ENCODE measurements at places on chromosomes 6 and 20.
A peak's percentile ranks its signal among the peaks of the same experiment; 100 is the strongest.

DNA sequence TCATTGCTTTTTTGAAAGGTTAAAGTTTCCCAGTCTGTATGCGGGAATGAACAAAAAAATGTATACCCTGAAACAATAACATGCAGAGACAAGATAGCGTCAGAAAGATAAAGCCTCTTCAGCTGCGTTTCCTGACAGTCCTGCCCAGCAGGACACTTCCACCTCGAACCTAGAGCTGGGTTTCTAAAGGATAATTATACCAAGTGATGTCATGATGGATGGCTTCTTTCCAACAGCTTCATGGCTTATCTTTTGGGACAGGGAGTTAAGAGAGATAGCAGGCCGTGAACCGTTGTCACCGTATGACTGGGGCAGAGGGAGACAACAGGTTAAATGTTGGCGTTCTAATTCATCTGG is 267.6 kb upstream of the SGK1 start:
- peak; percentile 4 for DNase-seq

GRCh38 chr20:46900086-46900485 is 5.4 kb downstream of the EYA2 start:
- no peak for DNase-seq

- DNase-seq, result no peak
Observed at GRCh38 chr6:167840526-167841179, 13.9 kb downstream of the AFDN start.

DNA sequence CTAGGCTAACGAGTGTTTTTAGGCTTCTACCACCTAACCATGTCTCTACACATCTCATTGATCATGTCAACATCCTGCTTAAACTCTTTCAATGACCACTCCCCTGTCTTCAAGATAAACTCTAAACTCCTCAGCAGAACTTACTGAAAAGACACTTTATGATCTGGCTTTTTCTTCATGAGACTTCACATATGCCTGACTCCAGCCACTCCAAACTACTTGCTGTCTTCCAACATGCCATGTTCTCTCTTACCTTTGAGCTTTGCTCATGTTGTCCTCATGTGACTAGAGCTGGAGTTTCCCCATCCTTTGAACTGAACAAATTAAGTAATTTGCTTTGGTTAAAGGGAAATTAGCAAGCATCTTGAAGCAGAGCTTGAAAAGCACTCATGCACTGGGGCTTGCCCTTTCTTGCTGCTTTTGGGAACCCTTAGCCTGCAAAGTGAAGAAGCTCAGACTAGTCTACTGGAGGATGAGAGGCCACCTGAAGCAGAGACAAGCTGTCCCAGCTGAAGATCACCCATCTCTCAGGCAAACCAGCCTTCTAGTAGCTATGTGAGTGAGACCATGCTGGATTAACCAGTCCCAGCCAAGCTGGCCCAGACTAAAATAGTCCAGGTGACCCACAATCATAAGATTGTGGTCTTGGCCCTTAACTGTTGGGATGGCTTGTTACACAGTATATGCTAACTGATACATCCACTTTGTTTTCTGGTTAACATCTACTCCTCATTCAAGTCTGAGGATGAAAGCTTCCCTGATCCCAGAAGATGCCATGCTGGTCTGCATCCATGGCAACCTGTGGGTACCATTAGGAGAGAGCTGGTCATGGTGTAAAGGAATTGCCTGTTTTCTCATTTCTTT is 235.8 kb downstream of the GMPR start:
- no peak for DNase-seq

DNA sequence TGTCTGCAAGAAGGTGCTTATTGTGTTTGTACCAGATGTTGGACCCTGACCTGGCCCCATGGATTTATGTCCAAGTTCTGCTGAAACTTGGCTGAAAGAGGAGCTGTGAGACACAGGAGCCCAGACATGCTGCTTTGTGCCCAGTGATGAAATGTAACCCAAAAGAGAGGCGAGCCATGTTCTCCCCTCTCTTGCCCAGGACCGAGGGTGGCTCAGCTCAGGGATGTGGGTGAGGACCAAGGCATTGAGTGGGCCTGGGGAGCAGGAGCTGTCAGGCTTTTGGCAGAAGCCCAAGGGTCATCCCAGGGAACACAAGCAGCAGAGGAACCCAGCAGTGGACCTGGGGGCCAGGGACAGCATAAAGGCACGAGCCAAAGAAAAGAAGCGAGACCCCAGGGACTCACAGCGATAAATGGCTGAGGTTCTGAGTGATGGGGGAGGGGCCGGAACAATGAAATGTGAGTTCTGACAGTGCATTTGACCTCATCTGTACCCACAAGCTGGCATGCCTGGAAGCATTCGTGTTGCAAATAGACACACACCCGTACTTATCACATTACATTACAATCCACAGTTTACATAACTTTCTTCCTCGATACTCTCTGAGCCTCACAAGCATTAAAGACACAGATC is 363.4 kb upstream of the JARID2 start:
- DNase-seq, result no peak

GRCh38 chr6:50978380-50979170 is 159.9 kb downstream of the TFAP2B start:
- no peak for DNase-seq

GRCh38 chr6:157974341-157974894 is 7.2 kb upstream of the SYNJ2 start:
- no peak for DNase-seq

- DNase-seq, result no peak
Observed at GRCh38 chr6:7249946-7250643, 62.9 kb downstream of the SSR1 start.

DNA sequence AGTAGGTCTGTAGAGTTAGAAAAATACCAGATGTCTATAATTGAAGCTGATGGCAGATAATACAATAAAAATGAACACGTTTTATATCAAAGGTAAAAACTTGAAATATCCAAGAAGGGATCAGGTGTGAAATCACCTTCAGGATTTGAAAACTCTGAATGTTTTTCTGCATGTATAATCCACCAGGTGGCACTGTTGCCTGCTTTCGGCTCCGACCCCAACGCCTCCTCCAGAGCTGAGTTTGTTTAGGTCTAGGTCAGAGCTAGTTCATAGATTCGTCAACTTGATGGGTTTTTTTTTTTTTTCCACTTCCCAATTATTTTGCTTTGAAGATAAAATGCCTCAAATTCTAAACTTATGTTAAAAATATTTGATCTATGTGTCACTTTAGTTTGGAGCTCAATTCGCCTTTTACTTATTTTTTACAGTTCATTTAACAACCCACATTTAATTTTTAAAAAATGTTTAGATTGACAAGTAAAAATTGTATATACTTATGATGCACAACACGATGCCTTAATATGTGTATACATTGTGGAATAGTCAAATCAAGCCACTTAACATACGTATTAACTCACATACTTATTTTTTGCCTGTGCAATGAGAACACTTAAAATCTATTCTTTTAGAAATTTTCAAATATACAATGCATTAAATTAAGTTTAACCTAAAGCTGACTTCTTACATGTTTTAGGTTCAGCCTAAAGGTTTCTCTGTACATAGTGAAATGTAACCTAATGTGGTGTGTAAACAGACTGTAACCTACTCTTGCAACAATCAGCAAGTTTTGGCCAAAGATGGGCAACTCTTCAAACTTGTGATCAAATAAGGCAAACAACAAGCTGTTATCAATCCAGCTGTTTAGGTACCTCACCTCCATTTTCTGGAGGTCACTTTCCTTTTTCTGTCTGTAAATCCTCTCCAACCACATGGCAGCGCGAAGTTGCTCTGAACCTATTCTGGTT is 39.4 kb upstream of the ENPP4 start:
- DNase-seq, result no peak

- DNase-seq, result no peak
Observed at GRCh38 chr6:72316675-72317380, 305.0 kb upstream of the KCNQ5 start.

DNA sequence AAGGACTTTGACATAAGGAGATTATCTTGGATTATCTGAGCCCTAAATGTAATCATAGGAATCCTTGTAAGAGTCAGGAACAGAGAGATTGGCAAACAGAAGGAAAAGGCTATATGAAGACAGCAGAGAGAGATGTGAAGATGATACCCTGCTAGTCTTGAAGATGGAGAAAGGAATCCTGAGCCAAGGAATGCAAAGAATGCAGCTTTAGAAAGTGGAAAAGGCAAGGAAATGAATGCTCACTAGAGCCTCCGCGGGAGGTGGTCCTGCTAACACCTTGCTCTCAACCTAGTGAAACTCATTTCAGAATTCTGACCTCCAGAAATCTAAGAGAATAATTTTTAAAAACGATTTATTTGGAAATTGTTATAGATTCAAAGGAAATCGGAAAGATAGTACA is 117.1 kb downstream of the TBXT start:
- DNase-seq, result no peak

DNA sequence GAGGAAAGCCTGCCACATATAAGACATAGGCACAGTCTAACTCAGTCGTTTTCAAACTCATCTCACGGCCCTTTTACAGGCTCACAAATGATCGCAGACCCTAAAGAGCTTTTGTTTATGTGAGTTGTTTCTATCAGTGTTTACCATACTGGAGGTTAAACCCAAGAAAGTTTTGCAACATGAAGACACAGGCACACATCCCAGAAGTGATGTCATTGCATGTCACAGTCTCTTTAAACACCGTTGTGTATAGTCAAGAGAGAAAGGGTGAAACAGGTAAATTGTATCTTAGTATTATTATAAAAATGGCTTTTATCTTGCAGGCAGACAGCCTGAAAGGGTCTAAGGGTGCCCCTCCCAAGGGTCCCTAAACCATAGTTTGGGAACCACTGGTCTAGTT is 96.7 kb downstream of the BACH2 start:
- no peak for DNase-seq

- no peak for DNase-seq
Observed at GRCh38 chr6:147892476-147892875, 384.0 kb downstream of the SAMD5 start.

DNA sequence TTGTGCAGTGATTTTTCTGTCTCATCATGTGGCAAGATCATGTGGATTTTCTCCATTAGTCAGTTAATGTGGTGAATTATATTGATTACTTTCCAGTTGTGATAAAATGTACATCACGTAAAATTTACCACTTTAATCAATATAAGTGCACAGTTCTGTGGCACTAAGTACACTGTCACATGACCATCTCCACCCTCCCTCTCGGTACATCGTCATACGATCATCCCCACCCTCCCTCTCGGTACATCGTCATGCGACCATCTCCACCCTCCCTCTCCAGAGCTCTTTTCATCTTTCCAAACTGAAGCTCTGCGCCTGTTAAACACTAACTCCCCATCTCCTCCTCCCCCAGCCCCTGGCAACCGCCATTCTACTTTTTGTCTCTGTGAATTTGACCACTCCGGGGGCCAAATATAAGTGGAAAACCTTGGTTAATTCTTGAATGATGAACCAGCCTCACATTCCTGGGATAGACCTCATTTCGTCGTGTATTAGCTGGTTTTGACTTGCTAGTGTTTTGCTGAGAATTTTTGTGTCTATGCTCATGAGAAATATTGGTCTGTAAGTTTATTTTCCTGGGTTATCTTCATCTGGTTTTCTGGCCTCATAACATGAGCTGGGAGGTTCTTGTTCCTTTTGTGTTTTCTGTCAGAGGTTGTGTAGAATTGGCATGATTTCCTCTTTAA is 10.8 kb downstream of the NTSR1 start:
- no peak for DNase-seq

- DNase-seq, result no peak
Observed at GRCh38 chr6:41406728-41407489, 71.5 kb downstream of the NCR2 start.

GRCh38 chr20:33649201-33649681 is 12.9 kb upstream of the C20orf144 start:
- DNase-seq, result no peak

DNA sequence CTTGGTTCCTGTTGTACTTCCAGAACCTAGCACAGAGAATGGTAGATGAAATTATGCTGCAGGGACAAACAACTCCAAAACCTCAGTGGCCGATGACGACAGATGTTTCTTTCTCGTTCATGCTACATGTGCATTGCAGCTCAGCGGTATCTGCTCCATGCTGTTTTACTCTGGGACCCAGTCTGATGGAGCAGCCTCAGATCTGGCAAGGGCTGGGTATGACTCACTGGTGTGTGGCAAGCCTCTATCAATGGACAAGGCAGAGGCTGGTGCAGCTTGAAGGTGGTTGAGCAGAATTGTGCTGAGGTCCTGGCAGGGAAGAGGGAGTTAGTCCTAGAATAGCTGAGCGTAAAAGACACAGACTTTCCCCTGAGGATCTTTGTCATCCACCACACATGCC is 10.3 kb upstream of the BLCAP start:
- no peak for DNase-seq

GRCh38 chr20:50504231-50504823 is 5.9 kb upstream of the PTPN1 start:
- DNase-seq, result no peak

GRCh38 chr6:106688177-106688951 is 59.0 kb downstream of the QRSL1 start:
- no peak for DNase-seq

DNA sequence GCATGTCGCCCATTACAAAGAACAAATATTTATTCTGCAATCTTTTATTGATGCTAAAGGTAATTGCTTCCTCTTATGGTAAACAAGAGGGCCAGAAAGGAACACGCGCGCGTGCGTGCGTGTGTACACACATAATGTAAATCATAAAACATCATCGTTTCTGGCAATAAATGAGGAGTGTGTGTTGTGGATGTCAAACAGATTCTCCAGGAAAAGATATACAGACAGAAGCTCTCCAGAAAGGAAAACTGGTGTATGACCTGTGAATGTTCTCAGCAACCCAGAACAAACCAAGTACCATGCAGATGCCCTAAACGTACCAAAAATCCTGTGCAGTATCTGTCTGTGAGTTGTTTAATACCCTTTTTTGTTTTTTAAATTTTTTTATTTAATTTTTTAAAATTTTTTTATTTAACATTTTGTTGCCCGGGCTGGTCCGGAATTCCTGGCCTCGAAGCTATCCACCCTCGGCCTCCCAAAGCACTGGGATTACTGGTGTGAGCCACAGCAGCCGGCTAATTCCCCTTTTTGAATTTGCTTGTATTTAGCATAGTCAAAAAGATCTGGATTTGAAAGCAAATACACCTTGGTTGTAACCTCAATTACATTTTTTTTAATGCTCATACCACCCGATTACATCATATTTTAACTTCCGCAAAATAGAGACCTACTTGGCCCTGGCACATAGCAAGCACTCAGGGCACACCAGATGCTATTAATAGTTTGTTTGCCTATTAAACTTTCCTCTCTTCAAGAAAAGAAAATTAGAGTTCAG is 909 bp upstream of the NUDT3 start:
- no peak for DNase-seq

DNA sequence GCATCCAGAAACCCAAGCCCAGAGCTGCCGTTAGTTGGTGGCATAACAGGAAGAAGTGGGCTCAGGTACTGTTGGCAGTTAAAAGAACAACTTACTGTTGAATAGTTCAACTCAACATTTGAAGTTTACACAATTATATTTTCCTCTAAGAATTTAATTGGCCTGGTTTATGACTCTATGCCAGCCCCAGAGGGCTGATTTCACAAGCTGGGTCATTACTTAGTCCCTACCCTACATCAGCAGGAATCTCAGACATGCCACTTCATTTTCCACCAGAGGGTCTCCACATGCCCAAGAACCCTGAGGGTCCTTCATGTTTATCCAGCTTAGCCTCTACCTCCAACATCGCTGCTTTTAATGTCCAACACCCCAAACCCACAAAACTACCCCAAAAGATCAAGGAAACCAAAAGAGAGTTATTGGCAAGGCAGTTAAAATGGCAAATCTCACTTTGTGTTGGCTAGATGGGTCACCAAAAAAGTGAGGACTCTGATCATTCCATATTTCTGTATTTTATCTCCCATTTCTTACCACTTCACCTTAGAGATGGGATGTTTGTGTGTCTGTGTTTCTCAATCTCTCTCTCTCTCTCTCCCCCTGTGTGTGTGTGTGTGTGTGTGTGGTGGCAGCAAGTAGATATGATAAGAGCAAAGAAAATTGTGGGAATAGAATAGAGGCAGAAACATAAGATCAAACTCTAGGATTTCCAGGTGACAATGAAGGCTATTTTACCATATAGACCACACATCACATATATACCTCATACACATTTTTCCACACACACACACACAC is 112.5 kb upstream of the TBX18 start:
- no peak for DNase-seq

Data from NCI-H2081 treated with DMSO at 0.1 percent for 48 hours (cell line).